ENCODE measurements at places on chromosomes 12 and 14.

- DNase-seq = no peak
Observed at GRCh38 chr12:98574110-98574509, 19.4 kb upstream of the SLC25A3 start.

DNA sequence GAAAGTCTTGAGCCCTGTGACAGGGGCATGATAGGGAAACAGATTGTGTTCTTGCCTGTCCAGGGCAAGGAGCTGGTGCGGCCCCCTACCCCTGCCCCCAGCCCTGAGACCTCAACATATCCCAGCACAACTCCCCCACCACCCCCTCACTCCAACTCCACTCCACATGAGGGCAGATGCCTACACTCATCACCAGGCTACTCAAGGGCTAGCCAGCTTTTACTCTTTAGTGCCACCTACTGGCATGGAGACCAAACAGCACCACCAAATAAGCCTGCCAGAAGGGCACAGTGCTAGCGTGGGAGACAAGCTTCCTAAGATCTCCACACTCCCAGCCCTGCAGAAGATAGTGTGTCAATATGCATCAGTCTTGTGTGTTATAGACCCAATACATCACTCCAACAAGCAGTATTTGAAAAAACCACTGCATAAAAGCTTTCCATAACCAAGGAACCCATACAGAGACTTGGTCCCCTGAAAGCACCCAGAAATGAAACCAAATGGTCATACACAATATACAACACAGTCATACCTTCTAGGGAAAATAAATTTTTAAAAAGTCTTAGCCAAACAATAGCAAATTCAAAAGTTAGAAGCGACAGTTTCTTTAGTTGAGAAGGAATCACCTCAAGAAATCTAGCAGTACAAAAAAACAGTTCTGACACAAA is 154.4 kb downstream of the KCNK10 start:
- no peak for DNase-seq

- DNase-seq = no peak
Observed at GRCh38 chr12:106033161-106033675, 105.5 kb downstream of the NUAK1 start.

DNA sequence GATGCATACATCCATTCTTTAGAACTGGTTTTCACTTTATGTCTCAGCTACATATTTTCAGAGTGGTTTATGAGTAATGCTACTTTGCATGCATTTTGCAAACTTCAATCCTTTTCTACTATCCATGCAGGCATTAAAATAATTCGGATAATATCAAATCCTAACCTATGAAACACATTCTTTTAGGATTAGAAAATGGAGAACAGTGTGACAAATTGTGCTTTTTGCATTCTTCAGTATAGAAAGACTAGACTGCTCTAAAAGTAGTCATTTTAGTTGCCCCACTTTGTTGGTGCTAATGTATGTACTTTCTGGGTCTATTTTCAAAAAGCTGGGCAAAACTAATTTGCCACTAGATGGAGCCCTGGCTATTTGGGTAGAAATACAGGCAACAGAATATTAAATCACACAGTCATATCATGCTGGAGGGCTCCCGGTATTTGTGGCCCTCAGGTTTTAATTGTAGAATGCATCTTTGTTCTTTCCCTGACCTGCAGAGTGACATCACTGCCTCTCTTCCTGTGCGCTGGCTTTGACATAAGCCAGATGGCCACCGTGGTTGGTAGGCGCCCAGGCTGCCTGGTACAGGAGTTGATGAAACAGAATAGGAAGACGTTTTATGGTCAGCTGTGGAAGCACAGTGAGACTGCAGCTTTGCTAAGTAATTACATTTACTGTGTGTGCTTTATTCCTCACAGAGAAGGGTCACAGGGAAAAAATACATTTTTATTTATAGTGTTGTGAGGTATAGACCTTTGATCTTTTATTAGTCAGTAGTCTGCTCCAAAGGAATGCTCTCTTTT is 28.1 kb downstream of the MSRB3 start:
- DNase-seq = no peak

- no peak for DNase-seq
Observed at GRCh38 chr12:23099104-23099503, 474.1 kb downstream of the ETNK1 start.

Data from left forelimb (tissue), 1 donor.